ENCODE measurements at places on chromosomes 2 and 18. TPM values are rescaled to one million over a fixed set of nuclear protein-coding genes. Genes with fewer than 3 reads are reported as not detected.

- DNase-seq: peak; percentile 32
Observed at GRCh38 chr2:64840426-64840881, 148.7 kb upstream of the SLC1A4 start.

GRCh38 chr2:229111744-229112143, 159.3 kb downstream of the PID1 start:
- DNase-seq: no peak

GRCh38 chr2:85577386-85578242, at the start of gene VAMP8:
Gene VAMP8, plus strand, starts transcription at chr2:85577586. Its CDS starts 61 bp downstream, at chr2:85577647.
- DNase-seq: peak; percentile 83

DNA sequence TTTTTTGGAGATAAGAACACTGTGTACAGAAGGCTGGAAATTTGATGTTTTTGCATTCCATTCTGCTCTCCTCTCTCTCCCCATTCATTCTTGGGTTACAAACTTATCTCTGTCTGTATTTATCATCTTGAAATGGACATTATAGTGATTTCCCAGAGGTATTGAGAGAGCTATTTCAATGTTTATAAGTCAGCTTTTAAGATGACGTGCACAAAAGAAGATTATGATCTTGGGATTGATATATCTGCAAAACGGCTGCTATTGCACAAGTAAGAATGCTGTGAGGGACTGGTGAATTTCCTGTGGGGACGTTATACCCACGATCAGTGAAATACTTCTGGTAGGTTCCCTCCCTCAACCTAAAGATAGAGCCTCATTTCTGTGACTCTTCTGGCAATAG, 61.0 kb upstream of the DTNA start:
- DNase-seq: no peak

DNA sequence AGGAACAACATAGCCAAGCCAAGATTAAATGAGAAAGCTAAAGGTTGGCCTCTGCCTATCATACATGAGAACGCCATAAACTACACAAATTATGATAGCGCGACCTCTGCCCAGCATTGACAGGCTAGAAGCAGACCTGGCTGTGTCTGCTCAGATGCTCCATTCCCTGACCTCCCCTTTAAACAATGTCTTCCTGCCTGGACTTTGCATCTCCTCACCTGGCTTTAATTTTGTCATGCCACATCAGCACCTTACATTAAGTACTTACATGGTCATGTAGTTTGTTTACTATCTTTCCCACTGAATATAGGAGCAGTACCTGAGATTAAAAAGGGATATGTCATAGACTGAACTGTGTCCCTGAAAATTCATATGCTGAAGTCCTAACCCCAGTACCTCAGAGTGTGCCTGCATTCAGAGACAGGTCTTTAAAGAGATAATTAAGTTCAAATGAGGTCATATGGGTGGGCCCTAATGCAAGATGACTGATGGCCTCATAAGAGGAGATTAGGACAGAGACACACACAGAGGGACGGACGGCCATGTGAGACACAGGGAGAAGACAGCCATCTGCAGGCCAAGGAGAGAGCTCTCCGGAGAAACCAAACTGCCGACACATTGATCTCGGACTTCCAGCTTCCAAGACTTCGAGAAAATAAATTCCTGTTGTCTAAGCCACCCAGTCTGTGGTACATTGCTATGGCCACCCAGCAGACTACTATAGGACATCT, 103.7 kb downstream of the BIN1 start:
- DNase-seq: no peak

DNA sequence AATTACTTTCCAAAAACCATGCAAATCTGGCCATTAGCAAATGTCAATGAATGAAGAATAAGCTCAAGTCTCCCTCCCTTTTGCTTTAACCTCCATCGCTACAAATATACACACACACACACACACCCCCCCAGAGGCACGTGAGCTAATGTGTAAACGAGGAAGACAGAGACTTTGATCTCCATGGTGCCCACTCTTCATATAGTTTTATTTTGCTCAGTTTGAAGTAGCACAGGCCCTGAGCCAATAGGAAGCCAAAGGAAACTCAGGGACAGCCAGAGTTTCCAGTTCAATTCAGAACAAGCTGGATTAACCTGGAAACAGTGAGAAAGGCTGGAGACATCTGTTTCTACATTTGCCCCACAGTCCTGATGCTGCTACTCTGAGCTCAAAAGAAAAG, 248.4 kb upstream of the MEIS1 start:
- no peak for DNase-seq

GRCh38 chr2:172976816-172977215, 98.8 kb upstream of the MAP3K20 start:
- DNase-seq: no peak

DNA sequence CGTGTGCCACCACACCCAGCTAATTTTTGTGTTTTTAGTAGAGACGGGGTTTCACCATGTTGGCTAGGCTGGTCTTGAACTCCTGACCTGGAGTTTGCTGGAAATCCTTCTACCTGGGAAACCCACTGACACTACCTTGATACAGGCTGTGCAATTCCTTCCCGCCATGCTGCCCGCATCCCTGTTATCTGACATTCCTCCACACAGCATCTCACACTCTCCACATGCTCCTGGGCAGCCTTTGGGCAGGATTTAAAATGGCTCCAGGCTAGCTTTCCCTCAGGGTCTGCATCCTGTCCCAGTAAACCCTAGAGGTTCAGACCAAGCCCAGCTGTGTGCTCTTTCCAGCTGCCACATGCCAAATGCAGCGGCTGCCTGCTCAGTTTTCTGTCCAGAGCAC, 319.5 kb upstream of the CXCR4 start:
- DNase-seq: no peak

DNA sequence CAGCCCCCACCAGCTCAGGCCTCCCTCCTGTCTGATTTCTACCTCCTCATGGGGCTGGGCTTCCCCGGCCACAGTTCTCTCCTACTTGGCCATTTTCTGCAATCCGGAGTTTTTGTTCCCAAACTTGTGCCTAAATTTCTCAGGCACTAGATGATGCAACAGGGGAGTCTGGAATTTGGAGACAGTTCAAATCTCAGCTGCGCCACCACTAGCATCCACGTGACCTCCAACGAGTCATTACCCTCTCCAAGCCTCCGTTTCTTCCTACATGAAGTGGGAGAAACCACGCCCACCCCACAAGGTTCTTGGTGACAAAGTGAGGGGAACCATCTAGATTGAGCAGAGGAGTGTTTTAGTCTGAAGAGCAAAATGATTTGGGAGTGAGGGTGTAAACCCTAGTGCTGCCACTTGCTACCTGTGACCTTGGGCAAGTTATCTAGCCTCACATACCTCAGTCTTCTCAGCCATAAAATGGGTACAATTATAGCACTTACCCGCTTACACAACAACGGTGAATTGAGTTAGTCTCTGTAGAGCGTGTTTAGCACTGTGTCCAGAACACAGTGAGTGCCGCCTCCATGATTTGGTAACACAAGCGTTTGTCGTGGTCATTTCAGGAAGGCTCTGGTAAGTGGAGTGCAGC, 61.4 kb upstream of the ASAP2 start:
- DNase-seq: peak; percentile 64

GRCh38 chr18:24514439-24514838, 54.0 kb downstream of the HRH4 start:
- DNase-seq: peak; percentile 77

DNA sequence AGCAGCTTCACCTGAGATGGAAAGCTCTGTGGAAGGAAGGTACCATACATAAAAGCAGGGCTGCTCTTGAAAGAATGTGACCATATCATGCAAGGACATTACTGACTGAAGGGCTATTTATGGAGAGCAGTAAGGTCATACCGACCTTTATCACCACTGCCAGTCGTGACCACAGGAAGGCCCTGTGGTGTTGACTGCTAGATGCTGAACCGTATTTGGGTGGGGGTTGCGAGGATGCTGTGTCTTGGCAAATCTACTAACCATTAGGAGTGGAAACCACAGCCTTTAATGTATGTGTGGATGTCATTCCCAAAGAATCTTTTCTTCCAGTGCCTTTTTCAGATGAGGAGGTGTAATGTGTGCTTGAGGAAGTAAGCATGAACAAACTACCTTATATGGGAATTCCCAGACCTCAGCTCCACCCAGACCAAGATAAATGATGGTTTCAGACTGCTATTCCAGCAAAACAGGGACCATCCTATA, 60.8 kb downstream of the LIMS1 start:
- peak; percentile 91 for DNase-seq

DNA sequence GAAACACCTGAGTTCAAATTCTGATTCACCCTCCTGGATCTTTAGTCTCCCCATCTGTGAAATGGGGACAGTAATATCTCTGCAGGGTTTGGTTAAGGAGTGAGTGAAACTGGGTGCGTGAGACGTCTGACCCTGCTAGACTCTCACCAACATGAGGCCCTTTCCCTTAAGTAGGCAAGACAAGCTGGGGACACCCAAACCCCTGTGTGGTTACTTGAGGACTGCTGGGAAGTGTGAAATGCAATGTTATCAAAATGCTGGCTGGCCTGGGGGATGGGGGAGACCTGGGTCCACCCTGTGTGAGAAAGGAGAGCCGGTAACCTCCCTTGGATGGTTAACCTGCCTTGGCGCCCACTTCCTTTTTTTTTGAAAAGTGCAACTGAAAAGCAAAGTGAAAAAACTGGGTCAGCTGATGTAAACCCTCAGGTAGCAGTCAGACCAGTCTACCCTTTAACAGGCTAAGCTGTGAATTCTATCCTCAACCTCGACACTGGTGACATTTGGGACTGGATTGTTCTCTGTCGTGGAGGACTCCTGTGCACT, 82.3 kb downstream of the INPP5D start:
- no peak for DNase-seq

- DNase-seq: no peak
Observed at GRCh38 chr2:108220942-108221541, 18.7 kb upstream of the SULT1C3 start.

DNA sequence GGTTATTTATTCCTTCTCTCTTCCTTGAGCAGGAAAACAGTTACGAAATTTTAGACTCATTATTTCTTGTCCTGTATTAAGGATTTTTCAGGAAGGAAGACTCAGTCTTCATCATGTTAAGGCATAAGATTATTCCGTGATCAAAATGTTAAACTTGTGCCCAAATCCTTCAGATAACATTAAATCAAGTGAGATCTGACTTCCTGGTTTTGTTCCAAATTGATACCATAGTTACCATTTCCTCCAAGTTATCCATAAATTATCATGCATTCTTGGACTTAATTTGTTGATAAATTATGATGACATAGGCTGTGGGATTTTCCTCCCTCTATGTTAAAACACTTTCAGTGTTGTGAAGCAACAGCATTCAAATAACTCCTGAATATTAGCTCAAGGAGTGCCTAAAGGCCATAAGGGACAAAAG, 31.9 kb downstream of the EFEMP1 start:
- no peak for DNase-seq

- DNase-seq: no peak
Observed at GRCh38 chr2:11389052-11389420, 44.6 kb upstream of the ROCK2 start.

DNA sequence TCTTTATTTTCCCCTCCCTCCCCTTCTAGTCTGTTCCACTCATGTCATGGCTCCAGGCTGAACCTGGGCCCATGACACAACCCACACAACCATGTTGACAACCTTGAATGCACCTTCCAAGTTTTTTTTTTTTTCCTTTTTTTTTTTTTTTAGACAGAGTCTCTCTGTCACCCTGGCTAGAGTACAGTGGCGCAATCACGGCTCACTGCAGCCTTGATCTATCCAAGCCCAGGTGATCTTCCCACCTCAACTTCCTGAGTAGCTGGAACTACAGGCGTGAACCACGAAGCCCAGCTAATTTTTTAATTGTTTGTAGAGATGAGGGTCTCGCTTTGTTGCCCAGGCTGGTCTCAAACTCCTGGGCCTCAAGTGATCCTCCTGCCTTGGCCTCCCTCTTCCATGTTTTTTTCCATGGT, 21.9 kb upstream of the ROCK2 start:
- no peak for DNase-seq

The BOLL gene
- total RNA-seq: not detected

The CCDC121 gene
- 2.2 TPM for total RNA-seq

The DIPK1C gene
- not detected for total RNA-seq

The SOX11 gene
- total RNA-seq: 12.1 TPM

The TEX44 gene
- not detected for total RNA-seq

The TMEM17 gene
- 2.5 TPM for total RNA-seq

Data from LHCN-M2 (cell line).